Activated naive CD4-positive, alpha-beta T cell (primary cell): ENCODE measurements at places on chromosomes 13 and 19.

- no peak for DNase-seq
These were observed 9.8 kb downstream of the MEDAG start for GRCh38 chr13:30915691-30916541.

GRCh38 chr13:20891768-20892167 lies 10.8 kb downstream of the XPO4 start:
- no peak for DNase-seq

GRCh38 chr19:34999498-35000337 lies at the start of gene GRAMD1A:
GRAMD1A (plus strand) TSS chr19:35000323; CDS start chr19:35000479, 156 bp downstream.
- peak; percentile 69 for DNase-seq

DNA sequence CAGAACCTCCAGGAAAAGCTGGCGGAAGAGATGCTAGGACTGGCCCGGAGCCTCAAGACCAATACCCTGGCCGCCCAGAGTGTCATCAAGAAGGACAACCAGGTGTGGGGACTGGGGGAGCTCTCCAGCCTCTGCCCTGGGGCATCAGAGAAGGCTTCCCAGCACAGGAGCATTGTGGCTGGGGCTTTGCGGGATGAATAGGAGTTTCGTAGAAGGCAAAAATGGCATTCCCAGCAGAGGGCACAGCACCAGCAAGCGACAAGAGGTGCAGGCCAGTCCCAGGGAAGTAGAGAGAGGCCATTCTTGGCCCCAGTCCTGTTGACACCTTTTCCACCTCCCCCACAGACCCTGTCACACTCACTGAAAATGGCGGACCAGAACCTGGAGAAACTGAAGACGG lies 4.1 kb downstream of the USE1 start:
- no peak for DNase-seq

GRCh38 chr19:2519482-2519881 lies 43.6 kb downstream of the GADD45B start:
- DNase-seq = no peak

DNA sequence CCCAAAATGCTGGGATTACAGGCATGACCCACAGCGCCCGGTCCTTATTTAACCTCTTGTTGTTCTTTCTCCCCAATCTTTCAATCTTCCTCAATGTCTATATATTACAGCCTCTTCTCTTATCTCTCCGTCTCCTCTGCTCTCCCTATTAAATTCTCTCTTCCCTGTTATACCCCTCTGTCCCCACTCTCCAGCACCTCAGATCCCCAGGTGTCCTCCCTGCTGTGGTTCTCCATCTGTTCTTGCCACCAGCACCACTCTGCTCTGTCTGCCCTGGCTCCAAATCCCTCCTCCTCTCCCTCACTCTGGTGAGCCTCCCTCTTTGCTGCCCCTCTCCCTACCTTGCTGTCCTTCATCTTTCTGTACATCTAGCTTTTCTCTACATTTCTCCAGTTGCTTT lies 1.1 kb downstream of the ZNF600 start:
- DNase-seq = no peak

GRCh38 chr13:51707461-51707860 lies 96.5 kb downstream of the DHRS12 start:
- no peak for DNase-seq

DNA sequence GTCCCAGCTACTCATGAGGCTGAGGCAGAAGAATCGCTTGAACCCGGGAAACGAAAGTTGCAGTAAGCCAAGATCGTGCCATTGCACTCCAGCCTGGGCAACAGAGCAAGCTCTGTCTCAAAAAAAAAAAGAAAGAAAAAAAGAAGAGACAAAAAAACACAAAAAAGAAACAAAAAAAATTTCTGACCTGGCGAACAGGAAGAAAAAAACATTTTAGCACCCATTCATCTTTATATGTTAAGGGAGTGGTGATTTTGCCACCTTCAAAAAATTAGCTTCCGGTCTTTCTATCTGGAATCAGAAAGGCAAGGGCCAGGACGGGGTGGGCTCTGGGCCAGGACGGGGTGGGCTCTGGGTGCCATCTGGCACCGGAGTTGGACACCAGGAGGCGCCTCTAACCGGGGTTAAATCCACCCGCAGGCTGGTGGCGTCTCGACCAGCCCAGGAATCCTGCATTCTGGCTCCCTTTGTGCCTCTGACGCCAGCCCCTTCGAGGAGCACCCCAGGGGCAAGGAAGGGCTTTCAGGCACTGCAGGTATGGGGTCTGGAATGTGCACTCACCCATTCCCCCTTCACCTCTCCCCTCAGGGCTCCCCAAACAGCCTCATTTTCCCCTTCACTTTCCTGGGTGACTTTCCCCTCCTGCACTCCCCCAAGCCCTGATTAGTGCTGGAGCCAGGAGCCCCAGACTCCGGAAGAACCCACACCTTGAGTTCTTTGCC lies 10.4 kb upstream of the ZSWIM4 start:
- peak; percentile 25 for DNase-seq
